Endodermal cell (in vitro differentiated cells): ENCODE measurements at places on chromosomes 1 and 21. TPM values are rescaled to one million over a fixed set of nuclear protein-coding genes. Genes with fewer than 3 reads are reported as not detected.
A peak's percentile ranks its signal among the peaks of the same experiment; 100 is the strongest.

The OR14K1 gene
- 0.29 TPM in 1 of 2 replicates, not detected in the other for total RNA-seq

The TFF2 gene
- total RNA-seq = not detected in 2 replicates

The KRTAP10-1 gene
- total RNA-seq = not detected in 2 replicates

The TCHH gene
- 0.07 and 0.09 TPM in 2 replicates for total RNA-seq

The F13B gene
- not detected in 3 replicates for total RNA-seq

The TBX15 gene
- total RNA-seq = 0.07 and 0.09 TPM in 2 replicates

The KCNE2 gene
- 1.4 to 3.8 TPM (median 2.4 TPM) in 3 replicates for total RNA-seq

The TINAGL1 gene
- 2.6 and 3.4 TPM in 2 replicates for total RNA-seq

DNA sequence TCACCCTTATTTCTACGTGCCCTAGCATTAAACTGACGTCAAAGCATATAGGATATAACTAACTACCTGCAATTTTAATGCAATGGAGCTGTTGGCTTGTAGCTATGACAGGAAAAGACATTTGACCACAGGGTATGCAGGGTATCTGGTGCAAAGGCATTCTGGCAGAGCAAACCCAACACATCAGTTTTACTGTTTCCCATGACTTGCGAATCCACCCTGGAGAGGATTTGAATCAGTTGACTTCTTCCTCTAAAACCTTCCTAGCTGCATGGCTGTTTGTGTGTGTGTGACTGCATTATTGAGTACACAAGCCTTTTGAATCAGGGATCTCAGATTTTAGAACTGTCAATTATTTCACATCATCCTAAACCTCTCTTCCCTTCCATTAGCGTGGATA lies 41.7 kb upstream of the SYT14 start:
- no peak for DNase-seq

DNA sequence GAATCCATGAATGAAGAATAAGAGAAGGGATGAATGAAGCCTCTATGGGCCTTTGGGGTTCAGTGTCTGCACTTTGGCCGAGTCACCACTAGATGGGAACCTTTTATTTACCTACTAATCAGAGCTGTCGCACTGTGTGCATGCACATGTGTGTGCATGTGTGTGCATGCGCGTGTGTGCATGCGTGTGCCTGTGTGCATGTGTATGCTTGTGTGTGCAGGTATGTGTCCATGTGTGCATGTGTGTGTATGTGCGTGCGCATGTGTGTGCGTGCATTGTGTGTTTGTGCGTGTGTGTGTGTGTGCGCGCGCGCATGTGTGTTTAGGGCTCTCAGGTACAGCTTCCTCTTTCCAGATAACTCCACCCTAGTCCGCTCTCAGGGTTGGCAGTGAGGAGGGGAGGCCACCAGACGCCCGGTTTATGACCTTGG lies 20.4 kb upstream of the UBXN10 start:
- DNase-seq = peak; percentile 62

GRCh38 chr1:246216906-246217305 lies 290.2 kb downstream of the SMYD3 start:
- DNase-seq = no peak

DNA sequence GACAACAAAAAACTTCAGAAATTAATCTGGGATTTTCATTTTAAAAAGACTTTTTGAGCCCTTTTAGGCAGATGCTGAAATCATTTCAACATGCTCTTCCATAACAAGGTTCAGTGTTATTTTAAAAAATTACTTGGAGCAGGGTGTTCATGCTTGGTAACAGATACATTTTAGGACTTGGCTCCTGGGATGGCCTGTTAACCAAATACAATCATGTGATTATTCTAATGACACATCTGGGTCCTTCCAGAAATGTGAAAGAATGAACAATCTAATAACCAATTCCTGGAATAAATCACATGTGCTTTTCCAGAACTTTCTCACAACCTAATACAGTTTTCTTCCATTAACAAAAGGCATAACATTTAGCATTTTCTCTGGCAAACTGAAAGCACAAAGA lies 379.8 kb upstream of the RUNX1 start:
- DNase-seq = no peak

DNA sequence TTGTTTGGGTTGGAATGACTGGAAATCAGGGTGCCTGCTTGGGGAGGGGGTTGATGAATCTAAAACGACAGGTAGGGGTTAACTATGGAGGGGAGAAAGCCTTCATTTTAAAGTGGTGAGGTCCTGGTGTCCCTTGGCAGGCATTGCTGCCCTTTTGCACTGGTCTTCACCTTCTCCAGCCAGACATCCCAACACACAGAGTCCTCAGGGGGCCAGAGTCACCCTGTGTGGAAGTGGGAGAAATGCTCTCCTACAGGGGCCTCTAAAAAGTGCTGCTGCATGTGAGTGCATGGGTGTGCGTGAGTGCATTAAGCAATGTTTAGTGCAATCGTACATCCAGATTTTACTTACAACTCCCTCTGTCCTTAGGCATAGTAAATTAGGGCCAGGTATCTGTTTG lies 39.0 kb downstream of the TEX35 start:
- DNase-seq = no peak

DNA sequence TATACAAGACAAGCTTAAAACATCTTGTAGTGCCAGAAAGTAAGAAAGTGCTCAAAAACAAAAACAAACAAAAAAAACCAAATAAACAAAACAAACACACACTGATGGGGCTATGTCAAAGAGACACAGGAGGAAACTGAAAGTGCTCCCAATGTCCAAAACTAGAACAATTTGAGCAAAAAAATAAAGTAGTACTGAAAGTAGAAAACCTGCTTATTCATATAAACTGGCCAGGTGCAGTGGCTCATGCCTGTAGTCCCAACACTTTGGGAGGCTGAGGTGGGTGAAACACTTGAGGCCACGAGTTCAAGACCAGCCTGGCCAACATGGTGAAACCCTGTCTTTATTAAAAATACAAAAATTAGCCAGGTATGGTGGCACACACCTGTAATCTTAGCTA lies 129.9 kb downstream of the GLUL start:
- no peak for DNase-seq

DNA sequence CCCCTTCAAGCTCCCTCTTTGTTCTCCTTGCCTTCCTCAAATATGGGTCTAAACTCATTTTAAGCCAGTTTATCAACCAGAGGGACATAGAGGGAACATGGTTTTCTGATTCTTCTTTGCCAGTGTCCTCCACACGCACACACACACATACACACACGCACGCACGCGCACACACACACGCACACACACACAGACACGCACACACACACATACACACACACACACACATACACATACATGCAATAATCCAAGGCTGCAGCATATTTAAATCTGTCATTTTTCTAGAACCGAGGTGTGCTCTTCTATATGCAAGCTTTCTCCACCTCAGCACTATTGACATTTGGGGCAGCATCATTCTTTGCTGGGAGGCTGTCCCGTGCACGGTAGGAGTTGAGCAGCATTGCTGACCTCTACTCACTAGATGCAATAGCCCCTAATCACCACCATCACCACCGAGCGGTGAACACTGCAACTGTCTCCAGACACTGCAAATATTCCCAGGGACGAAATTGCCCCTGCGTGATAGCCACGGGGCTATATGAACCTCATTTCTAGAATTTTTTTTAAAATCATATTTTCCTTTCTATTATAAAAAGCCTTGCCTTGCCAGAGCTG lies 8.0 kb downstream of the TNFRSF9 start:
- DNase-seq = no peak

DNA sequence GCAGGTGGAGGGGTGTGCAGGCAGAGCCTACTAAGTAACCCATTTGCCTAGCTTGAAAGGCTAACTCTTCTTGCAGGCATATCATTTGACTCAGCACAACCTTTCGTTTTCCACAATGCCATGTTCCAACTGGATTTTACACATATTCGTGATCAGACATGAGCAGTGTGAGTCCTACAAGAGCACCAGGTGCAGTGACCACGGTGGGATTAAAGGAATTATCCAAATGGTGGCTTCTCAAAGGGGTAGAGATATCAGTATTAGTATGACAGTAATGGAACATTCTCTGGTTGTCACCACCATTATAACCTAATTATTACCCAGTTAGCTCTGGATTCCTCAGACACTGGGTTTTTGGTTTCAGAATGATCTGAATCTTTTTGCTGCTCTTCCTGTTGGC lies 323.5 kb downstream of the LMO4 start:
- no peak for DNase-seq

- DNase-seq = no peak
Observed at GRCh38 chr1:183845681-183846080, 40.8 kb downstream of the RGL1 start.

- no peak for DNase-seq
Observed at GRCh38 chr1:169115891-169116585, 9.5 kb downstream of the ATP1B1 start.
